Breast epithelium (tissue), 4 donors: ENCODE measurements at places on chromosomes 3 and 15. TPM values are rescaled to one million over a fixed set of nuclear protein-coding genes. Genes with fewer than 3 reads are reported as not detected.

The IL17RB gene
- 46.5 TPM for total RNA-seq

The KNG1 gene
- not detected for total RNA-seq

The NISCH gene
- 67.7 TPM for total RNA-seq

The AGBL1 gene
- total RNA-seq: not detected

The SLC51B gene
- not detected for total RNA-seq

The VWA5B2 gene
- total RNA-seq: 0.33 TPM

The UNC13C gene
- 2.9 TPM for total RNA-seq

The INSYN1 gene
- 8.3 TPM for total RNA-seq

The PLA1A gene
- 2.1 TPM for total RNA-seq

The IL16 gene
- 20.3 TPM for total RNA-seq

The PRKCI gene
- 68.3 TPM for total RNA-seq

The DAZL gene
- not detected for total RNA-seq

The STAB1 gene
- 149 TPM for total RNA-seq

The UROC1 gene
- not detected for total RNA-seq

The RHOV gene
- 8.5 TPM for total RNA-seq

The TSC22D2 gene
- total RNA-seq: 16.5 TPM

The MESP2 gene
- 0.64 TPM for total RNA-seq

The DUOXA2 gene
- not detected for total RNA-seq

The RAB5A gene
- total RNA-seq: 97.2 TPM

The CKMT1A gene
- total RNA-seq: 0.66 TPM

The PLSCR5 gene
- not detected for total RNA-seq

The NT5DC2 gene
- 26.5 TPM for total RNA-seq

The ATP8B4 gene
- 28.3 TPM for total RNA-seq

The HTR3E gene
- not detected for total RNA-seq

The CLDN1 gene
- 51.8 TPM for total RNA-seq

The CADM2 gene
- 7.4 TPM for total RNA-seq

The CKMT1B gene
- total RNA-seq: 2.6 TPM

The NR1I2 gene
- total RNA-seq: 0.29 TPM

The STRIT1 gene
- total RNA-seq: 0.32 TPM

The GABRB3 gene
- 0.98 TPM for total RNA-seq

The TMEM40 gene
- total RNA-seq: 0.33 TPM

The GP5 gene
- not detected for total RNA-seq

The BTBD1 gene
- 87.5 TPM for total RNA-seq

The PLCH1 gene
- total RNA-seq: 3.4 TPM

The FBN1 gene
- 38.5 TPM for total RNA-seq
